ENCODE measurements at places on chromosomes 11 and 22. TPM values are rescaled to one million over a fixed set of nuclear protein-coding genes. Genes with fewer than 3 reads are reported as not detected.

- DNase-seq: peak; percentile 11
These were observed 682 bp downstream of the LARGE1 start for GRCh38 chr22:33919391-33920196.

The C11orf65 gene
- not detected for polyA plus RNA-seq

- no peak for DNase-seq
These were observed 23.6 kb upstream of the EFCAB6 start for GRCh38 chr22:43835736-43836135.

GRCh38 chr11:79742176-79742575 is 301.3 kb upstream of the TENM4 start:
- DNase-seq: no peak

GRCh38 chr11:97850701-97851100 is 1170.0 kb upstream of the CNTN5 start:
- no peak for DNase-seq

The OR51B5 gene
- 0.14 TPM for polyA plus RNA-seq

The PHLDA2 gene
- 2.4 TPM for polyA plus RNA-seq

GRCh38 chr22:25013607-25014006 is 61.1 kb downstream of the KIAA1671 start:
- DNase-seq: no peak

The TRIM29 gene
- 27.1 TPM for polyA plus RNA-seq

- DNase-seq: no peak
These were observed 123.2 kb downstream of the FEZ1 start for GRCh38 chr11:125372911-125373310.

DNA sequence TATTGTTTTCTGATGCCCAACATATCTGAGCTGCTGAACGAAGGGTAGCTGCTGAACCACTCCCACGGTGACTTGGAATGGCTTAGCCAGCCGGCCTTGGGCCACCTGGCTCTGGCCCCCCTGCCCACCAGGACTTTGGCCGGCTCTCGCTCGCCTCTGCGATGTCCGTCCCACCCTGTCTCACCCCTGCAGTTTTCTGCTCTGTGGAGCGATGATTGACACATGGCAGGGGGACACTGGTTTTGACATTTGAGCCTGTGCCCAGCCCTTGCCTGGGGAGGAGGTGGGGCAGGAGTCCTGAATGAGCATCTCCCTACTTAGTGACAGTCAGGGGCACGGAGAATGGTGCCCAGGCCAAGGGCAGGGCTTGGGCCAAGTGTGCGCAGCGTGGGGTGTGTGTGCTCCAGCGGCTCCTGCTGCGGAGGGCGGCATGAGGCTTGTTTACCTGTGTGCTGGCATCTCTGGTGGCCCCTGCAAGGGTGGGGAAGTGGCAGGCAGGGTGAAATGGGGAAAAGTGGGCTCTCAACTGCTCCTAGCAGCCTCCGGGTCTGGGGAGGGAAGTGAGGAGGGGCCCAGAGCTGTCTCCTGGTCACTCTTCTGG is 15.7 kb upstream of the CDKN1C start:
- no peak for DNase-seq

GRCh38 chr11:35617687-35618496 is at the start of gene FJX1:
Gene FJX1, plus strand, starts transcription at chr11:35618460. Its CDS starts 177 bp downstream, at chr11:35618637.
- DNase-seq: peak; percentile 75

The UPB1 gene
- 0.39 TPM for polyA plus RNA-seq

The MISFA gene
- not detected for polyA plus RNA-seq

DNA sequence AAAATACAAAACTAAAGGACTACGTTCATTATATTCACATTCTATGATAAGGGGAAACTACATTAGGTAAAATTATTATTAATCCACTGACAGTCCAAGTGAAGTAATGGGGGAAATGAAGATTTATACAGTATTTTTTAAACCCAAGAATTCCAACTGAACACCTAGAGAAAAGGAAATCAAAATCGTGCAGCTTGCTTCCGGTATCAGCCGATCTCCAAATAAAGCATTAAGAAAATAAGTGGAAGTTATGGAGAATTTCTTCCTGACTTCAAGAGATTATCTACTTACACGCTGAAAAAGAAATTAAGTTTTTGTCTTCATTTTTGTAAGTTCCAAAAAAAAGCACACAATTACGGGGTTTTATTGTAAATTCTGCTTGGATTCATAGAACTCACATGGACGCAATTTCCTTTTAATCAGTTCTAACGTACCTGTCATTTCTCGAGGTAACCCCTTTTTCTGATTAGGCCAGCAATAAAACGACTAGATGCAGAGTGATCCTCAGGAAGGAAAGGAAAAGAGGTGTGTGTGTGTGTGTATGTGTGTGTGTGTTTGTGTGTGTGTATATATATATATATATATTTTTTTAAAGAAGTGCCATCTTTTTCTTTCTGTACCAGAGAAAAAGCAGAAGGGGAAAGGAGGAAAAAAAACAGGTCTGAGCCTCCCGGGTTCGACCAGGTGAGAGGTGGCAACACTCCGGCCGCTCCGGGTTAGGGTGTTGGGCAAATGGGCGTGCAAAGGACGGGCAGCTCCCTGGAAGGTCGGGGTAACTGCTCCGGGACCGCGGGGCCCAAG is 1.1 kb downstream of the ZBTB44 start:
- DNase-seq: peak; percentile 15

DNA sequence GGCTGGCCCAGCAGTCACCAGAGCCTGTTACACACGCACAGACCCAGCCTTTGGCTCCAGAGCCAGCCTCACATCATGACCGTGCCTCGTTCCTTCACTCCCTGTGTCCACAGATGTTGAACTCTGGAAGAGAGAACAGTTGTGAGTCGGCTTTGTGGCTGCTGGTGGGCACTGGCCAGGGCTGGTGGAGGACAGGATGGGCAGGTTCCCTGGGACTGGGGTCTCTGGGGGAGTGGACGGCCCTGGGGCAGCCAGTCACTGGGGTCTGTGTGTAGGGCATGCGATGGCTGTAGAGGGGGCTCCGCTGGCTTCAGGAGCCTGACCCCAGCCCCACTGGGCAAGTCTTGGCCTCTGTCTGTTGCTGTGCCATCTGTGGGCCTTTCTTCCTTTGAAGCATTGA is 1070.1 kb downstream of the BRD1 start:
- no peak for DNase-seq

The DEPDC5 gene
- 12.4 TPM for polyA plus RNA-seq

- DNase-seq: no peak
These were observed 61.4 kb downstream of the SLC1A2 start for GRCh38 chr11:35357923-35358322.

GRCh38 chr11:123065621-123066020 is 3.7 kb upstream of the HSPA8 start:
- DNase-seq: no peak

- no peak for DNase-seq
These were observed 959 bp upstream of the HIPK3 start for GRCh38 chr11:33256031-33256812.

The OR2AT4 gene
- 0.15 TPM for polyA plus RNA-seq

- no peak for DNase-seq
These were observed 5.6 kb downstream of the SLC35C1 start for GRCh38 chr11:45810431-45811108.

GRCh38 chr11:124889191-124890091 is 8.2 kb downstream of the ROBO4 start:
- no peak for DNase-seq

The ALDH3B2 gene
- polyA plus RNA-seq: 0.25 TPM

GRCh38 chr11:32435511-32435941 is at the start of gene WT1:
Gene WT1, minus strand, starts transcription at chr11:32435539.
- no peak for DNase-seq

DNA sequence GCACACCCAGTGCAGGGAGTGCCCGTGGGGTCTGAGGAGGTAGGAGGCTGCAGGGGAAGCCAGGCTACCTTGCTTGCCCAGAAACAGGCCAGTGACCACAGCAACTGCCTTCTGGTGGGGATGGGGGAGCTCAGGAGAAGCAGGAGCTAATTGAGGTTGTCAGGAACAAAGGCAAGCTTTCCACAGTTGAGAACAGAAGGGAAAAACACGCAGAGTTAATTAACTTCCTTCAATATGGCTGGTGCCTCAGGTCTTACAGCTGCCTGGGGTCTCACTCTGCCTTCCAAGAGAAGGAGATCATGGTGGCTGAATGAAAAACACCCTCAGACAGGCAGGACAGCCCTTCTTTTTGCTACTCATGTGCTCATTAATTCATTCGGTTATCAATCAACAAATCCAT is 127.9 kb upstream of the SYT13 start:
- no peak for DNase-seq

The MRGPRX3 gene
- polyA plus RNA-seq: not detected

The SIK2 gene
- 25.8 TPM for polyA plus RNA-seq

- no peak for DNase-seq
These were observed 19.7 kb upstream of the NUP160 start for GRCh38 chr11:47867823-47868222.

- DNase-seq: no peak
These were observed at the start of gene FXYD2 for GRCh38 chr11:117824571-117825537. Gene FXYD2, minus strand, starts transcription at chr11:117824744. Its CDS starts 66 bp downstream, at chr11:117824678.

GRCh38 chr11:31445621-31446020 is 63.8 kb downstream of the IMMP1L start:
- DNase-seq: no peak

DNA sequence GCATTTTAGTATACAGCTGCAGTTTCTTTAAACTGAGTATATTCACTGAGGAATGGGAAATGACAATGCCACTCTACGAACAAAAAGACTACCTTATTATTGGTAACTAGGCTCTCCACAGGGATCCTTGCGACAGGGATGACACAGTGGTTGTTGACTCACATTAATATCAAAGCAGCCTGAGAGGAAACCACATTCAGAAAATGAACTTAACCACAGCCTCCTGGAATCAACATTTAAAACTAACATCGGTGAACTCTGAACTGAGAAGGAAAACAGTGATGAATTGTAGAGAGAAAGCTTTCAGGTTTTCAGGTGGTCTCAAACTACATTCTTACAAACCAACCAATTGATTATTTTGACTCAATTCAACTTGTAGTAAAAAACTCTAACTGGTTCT is 90.3 kb upstream of the MTMR2 start:
- no peak for DNase-seq

- no peak for DNase-seq
These were observed 21.3 kb upstream of the NCF4 start for GRCh38 chr22:36839356-36840073.

DNA sequence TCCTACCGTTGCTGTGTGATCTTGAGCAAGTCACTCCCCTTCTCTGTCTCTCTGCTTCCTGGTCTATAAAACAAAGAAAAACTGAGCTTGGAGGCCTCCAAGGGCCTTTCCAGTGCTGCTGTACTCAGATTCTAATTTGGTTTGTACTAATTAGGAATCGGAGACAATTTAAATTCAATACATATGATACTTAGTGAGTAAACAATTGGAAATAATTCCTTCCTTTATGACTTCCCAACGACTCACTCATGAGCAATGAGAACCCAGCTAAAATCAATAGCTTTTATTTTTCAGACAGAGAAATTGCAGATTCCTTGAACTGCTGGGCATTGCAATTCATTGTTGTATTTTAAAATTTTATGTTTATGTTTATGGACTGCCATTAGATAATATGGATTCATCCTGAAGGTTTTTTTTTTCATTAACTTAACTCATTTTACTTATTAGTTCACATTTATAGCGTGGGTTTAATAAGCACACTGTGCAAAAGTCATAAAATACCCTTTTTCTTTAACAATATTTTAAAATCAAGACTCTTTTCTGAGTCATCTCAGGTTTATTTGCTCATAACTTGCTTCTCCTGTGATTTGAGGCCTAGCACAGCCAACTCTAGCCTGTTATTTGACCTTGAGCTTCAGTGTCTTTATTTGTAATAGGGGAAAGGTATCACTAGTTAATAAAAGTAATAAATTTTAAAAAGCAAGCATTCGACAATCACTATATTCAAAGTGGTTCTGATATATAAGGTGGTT is 95.8 kb downstream of the TP53I11 start:
- DNase-seq: no peak

The TEX54 gene
- polyA plus RNA-seq: not detected

- peak; percentile 64 for DNase-seq
These were observed 1.9 kb downstream of the CDON start for GRCh38 chr11:126060757-126061171.

DNA sequence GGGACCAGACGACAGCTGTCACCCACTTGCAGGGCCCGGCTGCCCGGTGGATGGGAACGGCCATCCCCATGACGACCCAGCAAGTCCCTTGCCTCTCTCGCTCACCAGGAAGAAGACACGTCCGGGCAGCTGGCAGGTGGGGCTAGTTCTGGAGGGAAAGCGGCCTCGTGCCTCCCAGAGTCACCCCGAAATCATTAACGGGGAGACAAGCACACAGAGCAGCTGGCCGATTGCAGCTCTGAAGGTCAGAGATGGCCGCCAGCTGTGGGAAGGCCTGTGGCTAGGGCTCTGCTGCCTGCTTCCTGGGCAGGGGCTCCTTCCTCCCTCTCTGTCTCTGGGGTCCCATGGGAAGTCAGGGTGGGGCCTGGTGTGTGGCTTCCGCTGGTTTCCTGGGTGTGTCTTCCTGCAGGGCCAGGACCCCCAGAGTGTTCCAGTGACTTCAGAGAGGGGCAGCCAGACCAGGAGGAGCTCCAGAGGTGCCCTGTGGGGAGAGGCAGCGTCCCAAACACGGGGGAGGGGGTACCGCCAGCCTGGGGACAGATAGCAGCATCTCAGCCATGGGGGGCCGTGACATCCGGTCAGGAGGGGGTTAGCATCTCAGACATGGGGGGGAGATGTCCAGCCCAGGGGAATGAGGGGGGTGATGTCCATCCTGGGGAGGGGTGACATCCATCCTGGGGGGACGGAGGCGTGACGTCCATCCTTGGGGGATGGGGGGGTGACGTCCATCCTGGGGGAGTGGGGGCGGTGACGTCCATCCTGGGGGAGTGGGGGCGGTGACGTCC is 114.9 kb downstream of the KCNQ1 start:
- DNase-seq: no peak

DNA sequence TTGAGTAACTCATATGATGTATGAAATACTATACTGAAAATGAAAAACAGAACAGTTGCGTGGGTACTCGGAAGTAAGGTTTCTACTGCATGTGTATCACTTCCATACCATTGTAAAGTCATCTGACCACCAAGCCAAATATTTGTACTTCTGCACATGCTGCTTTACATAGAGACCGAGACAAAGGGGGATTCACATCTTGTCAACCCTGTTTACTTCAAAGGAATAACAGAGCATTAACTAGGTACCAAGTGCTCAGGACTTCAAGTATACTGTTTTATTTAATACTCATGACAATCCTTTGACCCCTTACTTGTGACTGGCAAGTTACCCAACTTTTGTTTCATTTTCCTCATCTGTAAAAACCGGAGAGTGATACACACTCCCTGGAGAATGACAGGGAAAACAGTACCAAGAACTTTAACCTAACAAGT is 9.9 kb downstream of the MAPK1 start:
- DNase-seq: no peak

The ARHGAP8 gene
- polyA plus RNA-seq: not detected

DNA sequence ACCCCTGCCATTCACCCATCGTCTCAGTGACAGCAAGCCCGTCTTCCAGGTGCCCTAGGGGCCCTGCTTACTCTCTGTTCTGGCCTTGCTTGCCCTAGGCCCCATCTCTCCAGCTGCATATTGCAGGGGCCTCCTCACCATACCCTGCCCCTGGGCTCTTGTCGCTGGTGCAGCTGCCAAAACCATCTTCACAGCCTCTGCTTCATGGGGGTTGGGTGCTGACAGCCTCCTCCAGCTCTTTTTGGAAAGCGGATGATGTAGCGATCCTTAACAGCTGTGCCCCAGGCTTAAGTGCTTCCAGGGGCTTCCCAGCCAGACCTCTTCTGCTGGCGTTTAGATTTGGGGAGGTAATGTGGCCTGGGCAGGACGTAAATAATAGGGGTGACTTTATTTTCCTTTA is 61.2 kb upstream of the SUSD2 start:
- peak; percentile 51 for DNase-seq

- no peak for DNase-seq
These were observed 8.3 kb upstream of the DLAT start for GRCh38 chr11:112016765-112017376.

GRCh38 chr11:102864724-102865123 is 10.1 kb downstream of the MMP12 start:
- DNase-seq: no peak

Measured in muscle of arm (tissue), 14 donors.